ENCODE measurements at places on chromosomes 7 and 10.

GRCh38 chr7:105532709-105533460 lies 884 bp downstream of the RINT1 start:
- no peak for DNase-seq

DNA sequence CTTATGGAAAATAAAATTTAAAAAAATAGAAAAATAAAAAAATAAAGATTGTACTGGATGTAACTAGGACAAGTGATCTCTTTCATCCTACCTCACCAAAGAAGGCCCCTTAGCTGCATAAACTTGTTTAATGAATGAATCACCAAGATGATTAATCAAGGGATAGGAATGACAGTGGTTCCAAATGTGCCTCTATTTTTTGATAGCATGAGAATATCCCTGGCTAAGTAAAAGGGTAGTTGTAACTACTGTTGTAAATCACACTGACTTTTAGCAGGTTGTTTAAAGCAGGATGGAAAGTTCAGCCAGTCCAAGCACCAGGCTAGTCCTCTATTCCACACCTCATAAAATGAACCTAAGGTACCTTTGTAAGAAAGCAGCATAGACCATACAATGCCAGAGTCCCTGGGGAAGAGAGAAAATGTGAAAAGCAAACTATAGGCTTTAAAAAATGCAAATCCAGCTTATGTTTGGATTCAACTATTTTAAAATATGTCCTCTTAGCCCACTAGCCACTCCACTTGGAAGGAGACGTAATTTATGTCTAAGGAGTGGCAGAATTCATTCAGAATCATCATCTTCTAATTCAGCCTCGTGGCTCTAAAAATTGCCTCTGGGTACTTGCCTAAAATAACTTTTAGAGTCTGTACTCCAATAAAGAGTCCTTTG lies 126.8 kb downstream of the SKIDA1 start:
- no peak for DNase-seq

DNA sequence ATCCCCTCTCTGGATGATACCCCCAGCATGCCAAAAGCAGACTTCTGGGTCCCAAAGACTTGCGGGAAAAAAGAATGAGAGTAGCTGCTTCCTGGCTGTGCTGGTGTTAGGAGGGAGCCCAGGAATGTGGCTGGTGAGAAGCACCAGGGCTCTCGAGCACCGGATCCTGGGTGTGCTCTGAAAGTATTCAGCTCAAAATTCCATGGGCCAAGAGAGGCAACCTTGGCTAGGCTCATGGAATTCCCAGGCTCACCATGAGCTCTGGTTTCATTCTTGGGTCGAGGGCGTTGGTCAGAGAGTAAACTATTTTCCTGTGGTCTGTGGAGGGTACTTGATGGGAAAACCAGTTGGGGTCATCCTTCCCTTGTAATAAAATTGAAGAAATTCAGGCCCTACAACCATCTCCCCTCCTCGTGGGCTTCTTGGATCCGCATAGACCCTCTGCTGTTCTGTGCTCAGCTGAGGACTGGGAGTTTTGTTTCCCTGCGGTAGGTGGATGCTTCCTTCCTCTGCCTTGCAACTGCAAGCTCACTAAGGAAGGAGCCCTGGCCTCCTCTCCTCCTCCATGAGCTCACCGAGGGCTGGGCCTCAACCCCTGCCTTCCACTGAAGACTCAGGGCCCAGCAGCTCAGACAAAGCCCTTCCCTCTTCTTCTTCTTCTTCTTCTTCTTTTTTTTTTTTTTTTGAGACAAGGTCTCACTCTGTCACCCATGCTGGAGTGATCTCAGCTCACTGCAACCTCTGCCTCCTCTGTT lies 34.5 kb upstream of the AQP1 start:
- DNase-seq, result no peak

DNA sequence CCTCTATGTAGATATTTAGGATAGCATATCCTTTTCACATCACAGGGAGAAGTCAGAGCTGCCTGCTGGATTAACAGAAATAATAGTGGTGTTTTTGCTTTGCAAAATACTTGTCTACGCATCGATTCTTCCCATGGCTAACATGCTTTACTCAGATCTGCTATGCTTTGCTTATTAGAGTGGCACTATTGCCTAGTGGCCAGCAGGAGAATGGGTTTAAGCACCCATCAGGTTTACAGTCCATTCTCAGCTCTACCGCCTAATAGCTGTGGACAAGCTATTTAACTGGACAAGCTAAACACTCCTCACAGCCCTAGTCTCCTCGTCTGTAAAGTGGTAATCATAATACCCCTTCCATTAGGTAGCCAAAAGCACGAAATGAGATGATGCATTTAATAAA lies 218.2 kb upstream of the CCDC6 start:
- no peak for DNase-seq

- no peak for DNase-seq
These were observed 2.3 kb upstream of the NOS3 start for GRCh38 chr7:150988230-150989226.

GRCh38 chr7:81402227-81402626 lies 367.6 kb downstream of the HGF start:
- DNase-seq, result no peak

GRCh38 chr7:158672975-158673374 lies 31.6 kb downstream of the NCAPG2 start:
- no peak for DNase-seq

GRCh38 chr10:11616021-11616420 lies 4.6 kb upstream of the USP6NL start:
- DNase-seq, result no peak

- DNase-seq, result no peak
These were observed 130.6 kb upstream of the FAM20C start for GRCh38 chr7:61576-62360.

DNA sequence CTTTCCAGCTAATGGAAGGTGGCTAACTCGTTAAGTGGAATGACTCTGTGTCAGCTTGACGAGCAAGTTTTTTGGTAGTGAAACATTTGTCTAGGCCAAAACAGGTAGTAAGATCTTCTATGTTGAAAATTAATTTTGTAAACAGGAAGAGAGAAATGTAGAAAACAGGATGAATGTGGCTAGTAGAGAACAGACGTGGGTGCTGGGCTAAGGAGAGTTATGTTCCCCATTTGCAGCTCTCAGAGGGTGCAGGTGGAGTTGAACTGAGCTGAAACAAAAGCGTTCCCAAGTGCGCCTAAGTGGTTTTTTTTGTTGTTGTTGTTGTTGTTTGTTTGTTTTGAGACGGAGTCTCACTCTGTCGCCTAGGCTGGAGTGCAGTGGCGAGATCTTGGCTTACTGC lies 59.5 kb upstream of the SRPK2 start:
- DNase-seq, result no peak

DNA sequence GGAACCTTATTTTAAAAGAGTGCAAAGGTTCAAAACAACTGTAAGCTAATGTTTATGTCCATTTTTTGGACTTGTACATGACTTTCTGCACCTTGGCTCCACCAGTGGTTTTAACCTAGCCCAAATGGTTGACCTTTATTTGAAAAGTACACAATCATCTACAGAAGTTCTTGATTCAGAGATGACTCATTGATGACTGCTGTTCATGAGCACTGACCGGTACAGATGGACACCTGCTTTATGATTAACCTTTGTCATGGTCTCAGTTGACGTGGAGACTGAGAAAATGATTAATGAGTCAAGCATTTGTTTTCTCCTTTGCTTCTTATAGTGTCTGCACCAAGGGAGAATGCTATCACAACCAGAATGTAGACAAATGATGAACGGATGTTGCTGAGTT lies 55.7 kb upstream of the PTER start:
- no peak for DNase-seq

DNA sequence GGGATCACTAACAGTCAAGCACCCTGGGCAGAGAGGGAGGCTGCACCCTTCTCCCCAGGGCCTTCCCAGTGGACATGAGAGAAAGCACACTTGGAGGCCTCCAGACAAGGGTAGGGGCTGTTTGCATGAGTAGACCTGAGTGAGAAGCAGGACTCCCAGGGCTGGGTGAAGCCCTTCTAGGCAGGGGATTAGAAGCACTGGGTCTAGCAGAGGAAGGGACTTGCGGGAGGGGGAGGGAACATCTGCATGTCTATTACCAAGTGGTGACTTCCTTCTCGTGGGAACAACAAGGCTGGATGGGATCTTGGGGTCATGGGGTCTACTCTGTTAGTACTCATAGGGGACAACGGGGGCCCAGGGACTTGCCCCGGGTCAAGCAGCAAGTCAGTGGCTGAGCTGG lies 67.8 kb downstream of the EMX2 start:
- DNase-seq, result no peak

DNA sequence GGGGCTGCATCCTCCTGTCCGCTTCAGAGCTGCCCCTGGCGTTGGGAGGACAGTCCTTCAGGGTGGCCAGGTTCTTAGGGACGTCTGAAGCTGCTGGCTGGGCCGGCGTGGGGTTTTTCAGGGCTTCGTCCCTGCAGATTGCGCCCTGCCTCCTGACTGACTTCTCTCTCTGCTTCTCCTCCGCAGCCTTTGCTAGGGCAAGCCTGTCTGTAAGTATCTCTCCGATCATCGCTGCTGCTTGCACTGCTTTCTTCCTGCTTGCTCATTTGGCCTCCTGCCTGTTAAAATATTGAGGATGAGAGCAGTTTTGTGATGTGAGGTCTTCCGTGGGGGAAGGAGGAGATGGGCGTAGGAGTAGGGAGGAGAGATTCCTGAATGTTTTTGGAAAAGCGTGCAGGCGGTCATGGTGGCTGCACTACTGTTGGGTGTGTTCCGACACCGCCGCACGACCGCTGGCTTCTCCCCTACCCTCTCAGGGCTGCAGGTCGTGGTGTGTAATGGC lies 25.3 kb downstream of the PFKFB3 start:
- no peak for DNase-seq

- DNase-seq, result no peak
These were observed 26.9 kb upstream of the BPGM start for GRCh38 chr7:134619627-134620331.

DNA sequence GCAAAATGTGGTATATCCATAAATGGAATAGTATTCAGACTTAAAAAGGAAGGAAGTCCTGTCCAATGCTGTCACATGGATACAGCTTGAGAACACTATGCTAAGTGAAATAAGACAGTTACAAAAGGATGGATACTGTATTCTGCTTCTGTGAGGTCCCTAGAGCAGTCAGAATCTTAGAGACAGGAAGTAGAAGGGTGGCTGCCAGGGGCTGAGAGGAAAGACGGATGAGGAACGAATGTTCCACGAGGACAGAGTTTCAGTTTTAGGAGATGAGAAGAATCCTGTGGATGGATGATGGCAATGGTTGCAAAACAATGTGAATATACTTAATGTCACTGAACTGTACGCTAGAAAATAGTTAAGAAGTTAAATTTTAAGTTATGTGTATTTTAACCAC lies 3.8 kb downstream of the PRKCQ start:
- DNase-seq, result no peak

DNA sequence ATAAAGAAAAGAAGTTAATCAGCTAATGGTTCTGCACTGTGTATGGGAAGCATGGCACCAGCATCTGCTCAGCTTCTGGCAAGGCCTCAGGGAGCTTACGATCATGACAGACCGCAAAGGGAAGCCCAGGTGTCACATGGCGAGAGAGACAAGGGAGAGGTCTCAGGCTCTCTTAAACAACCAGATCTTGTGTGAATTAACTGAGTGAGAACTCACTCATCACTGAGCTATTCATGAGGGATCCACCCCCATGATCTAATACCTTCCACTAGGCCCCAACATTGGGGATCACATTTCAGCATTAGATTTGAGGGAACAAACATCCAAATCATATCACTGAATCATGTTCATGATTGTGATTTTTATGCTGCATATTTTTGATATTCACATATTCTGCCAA lies 5.8 kb downstream of the USP54 start:
- no peak for DNase-seq

GRCh38 chr10:85317827-85318226 lies 989.4 kb downstream of the CCSER2 start:
- no peak for DNase-seq

DNA sequence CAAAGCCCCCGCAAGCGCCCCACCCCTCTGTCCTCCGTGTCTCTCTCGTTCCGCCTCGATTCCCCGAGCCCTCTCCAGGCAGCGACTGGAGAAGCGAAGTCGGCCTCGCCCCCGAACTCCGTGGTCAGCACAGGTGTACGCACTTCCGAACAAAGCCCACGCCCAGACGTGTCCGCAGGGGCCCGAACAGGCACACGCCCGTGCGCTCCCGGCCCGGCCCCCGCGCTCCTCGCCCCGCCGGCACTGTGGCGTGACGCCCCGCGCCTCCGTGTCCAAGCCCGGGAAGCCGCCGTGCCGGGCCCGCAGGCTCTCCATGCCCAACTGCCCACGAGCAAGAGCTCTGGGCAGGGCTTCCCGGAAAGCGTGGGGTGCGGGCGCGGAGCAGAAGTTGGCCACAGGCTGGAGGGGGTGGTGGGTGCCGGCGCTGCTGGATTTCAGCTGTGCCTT lies 662 bp downstream of the NRCAM start:
- no peak for DNase-seq

DNA sequence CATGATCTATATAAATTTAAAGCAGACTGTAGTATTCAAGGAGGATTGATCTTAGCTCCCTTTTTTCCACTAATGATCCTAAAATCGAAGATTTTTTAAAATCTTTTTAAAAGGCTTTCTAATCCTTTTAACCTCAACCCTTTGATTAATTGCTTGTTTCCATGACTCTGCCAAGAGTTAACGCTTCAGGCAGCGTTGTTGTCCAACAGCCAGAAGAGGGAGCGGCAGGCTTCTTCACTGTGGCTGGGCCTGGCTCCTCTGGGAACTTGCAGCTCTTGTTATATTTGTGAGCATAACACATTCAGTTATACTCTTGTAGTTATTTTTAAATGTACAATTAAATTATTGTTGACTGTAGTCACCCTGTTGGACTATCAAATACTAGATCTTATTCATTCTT lies 26.3 kb downstream of the CRCP start:
- DNase-seq, result peak; percentile 7

DNA sequence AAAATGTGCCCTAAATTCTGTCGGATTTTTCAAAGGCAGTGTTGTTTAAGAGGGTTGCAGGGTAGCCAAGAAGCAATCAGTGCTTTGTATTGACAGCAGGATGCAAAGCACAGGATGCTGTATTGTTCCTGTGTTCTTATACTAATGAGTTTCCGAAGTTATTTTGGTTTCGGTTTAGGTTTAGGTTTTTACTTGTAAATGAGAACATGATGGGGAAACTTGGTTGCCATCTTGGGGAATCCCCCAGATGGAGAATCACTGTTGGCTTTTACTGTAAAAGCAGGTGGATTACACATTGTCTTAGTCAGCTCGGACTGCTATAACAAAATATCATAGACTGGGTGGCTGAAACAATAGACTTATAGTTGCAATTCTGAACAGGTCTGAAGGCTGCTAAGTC lies 72.1 kb downstream of the INHBA start:
- no peak for DNase-seq

DNA sequence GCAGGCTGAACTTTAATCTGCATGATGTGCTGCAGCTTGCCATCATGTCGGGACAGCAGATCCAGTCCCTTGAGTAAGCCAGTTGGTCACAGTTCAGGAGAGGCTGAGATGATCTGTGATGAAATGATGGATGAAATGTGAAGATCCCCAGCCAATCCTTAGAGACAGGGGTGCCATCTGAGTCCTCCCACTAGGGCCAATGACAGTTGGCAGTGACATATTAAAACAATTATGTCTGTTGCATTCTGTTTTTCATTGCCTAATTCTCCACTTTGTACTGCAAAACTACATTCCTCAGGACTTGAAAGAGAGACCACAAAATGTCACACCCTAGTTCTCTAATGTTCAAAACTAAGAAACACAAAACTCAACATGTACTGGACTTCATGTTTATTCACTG lies 66.3 kb upstream of the CAV2 start:
- no peak for DNase-seq

- no peak for DNase-seq
These were observed 25.6 kb downstream of the PRF1 start for GRCh38 chr10:70576803-70577517.

- no peak for DNase-seq
These were observed 115.5 kb upstream of the STK17A start for GRCh38 chr7:43467406-43467805.

All from NCI-H460 (cell line).